ENCODE measurements at places on chromosomes 6 and 20.

DNA sequence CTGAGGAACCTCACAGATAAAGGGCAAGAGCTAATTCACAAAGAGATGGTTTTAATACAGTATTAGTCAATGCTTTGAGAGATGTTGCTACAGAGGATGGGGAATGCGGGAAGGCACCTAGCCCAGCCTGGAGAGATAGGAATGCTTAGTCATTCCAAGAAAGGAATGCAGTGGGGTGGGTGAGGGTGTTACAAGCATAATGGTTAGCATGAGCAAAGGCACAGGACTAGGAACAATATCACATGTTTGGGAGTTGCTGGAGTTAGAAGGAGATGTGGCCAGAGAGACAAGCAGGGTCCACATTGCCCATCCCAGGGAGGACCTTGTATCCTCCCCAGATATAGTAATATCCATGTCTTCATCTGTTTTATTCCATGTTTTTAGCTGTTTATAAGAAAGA lies 107.0 kb upstream of the OGFRL1 start:
- no peak for DNase-seq

DNA sequence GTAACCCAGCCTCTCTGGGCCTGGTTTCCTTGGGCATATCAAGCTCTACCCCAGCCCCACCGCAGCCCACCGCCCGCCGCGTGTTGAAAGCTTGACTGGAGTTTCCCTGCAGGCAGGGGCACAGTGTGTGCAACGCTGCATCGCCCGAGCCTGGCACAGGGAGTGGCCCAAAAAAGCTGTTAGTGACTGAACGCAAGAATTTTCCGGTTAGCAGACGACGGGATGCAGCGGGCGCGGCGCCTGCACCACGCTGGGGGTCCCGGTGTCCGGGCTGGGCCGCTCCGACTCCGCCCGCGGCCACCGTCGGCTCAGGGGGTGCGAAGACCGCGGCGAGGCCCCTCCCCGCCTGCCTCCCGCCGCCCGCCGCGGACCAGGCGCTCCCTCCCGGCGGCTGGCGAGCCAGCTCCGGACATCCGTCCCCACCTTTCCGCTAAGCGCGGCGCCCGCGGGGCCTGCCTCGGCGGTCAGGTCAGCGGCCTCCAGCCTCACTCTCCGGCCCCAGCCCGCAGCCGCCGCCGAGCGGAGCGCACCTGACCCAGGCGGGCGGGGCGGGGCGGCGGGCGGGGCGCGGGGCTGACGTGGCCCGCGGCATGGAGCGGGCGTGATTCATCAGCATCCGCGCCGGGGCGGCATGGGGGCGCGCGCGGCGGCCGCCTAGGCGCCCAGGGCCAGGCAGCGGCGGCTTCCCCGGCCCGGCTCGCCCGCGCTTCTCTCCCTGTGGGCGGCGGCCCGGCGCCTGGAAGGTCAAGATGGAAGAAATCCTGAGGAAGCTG lies at the start of gene ARFGEF3:
Gene ARFGEF3 (plus strand): TSS at position 602 of the 773 bp plus-strand sequence. CDS start 148 bp downstream, at position 750.
- DNase-seq, result peak; percentile 51

DNA sequence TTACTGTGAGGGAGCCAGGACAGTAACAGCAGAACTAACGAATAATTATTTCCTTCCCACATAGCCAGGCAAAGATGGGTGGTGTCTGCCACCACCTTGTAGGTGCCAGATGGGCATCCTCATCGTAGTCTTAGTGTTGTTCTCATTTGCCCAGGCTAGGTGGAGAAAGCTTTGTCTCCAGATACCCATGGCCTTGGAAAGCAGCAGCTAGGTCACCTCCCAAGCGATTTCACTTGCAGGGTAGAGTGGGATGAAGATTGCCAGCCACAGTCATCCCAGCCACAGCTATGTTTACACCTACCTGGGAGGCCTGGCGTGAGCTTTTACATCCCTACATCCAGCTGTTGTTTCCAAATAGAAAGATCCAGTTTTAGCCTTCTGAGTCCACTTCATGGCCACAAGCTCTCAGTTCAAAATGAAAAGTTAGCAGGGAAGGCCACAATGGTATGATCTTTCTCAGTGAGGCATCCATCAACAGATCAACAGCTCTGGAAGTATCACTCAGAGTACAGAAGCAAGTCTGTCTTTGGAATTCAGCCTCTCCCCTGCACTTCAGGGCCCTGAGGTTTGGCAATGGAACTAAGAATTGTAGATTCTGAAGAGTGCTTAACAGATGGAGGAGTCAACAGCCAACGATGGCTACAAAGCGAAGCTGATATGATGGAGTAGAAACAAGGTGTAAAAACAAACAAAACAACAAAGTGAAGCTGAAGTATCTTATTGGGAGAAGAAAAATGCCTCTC lies 11.0 kb upstream of the SNRPC start:
- no peak for DNase-seq

DNA sequence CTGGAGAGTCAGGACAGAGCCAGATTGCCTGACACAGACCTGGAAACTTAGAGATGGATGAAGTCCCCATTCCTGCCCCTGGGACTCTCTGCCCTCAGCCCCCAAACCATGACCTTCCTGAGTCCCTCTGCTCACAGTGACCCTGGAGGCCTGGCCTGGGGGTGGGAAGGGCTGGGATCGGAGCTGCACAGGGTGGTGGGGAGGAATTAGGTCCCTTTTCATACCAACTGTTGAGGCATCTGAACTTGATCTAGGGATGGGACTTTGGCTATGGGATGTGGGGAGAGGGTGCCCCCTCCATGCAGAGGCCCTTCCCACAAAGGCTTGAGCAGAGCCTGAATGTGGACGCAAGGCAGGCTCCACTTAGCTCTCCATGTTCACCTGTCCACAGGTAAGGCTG lies 144.1 kb downstream of the MRPL14 start:
- DNase-seq, result no peak

DNA sequence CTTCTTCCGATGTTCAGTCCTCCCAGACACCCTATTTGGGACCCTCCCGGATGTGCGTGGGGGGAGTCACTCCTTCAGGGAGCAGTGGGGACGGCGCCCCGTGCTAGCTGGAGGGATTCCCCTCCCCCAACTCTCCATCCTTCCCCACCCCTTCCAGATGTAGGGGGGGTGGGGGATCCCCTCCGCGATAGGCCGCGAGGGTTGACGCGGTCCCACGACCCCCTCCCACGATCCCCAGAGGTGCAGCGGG lies 548 bp downstream of the GNL1 start:
- no peak for DNase-seq

DNA sequence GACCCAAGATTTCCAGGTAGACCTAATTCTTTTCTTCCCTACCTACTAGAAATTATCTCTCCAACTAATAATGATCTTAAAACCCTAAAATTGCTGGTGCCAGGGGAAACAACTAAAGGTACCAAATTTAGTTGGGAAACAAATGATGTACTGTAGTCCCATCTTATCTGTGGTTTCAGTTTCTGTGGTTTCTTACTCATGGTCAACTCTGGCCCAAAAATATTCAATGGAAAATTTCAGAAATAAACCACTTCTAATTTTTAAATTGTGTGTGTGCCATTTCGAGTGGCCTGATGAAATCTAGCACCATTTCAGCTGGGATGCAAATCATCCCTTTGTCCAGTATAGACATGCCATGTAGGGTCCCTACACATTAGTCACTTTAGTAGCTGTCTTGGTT lies 475.2 kb upstream of the EPHA7 start:
- DNase-seq, result no peak

- no peak for DNase-seq
Measured at GRCh38 chr20:25470045-25470444, 62.6 kb downstream of the GINS1 start.

- no peak for DNase-seq
Measured at GRCh38 chr20:45070932-45071632, 29.8 kb downstream of the KCNS1 start.

DNA sequence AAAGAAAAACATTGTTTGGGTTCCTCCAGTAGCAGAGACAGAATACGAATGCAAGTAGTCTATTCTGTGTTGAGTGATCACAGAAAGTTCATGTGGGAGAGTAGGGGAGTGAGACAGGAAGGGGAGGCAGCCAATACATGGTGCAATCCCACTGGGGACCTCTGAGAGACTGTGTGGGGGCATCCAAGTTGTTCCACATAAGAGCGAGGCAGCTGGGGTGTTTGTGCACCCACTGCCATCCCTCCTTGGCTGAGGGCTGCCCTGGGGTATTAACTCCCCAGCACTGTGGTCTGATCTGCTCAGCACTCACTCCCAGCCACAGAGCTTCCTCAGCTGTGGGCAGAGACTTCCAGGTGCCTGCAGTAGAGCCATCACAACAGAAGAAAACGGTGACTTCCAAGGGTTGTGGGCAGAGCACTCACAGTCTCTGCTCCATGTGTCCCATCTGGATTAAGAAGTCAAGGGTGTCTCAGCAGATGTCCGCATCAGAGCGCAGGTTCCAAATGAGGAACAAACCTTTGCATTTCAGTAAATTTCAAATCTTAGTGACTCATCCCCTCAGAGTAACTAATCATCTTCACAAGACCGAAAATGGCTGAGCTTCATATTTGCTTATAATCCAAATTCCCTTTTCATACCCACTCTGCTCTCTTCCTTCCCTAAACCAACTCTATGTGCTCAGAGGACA lies 101.9 kb upstream of the NAA20 start:
- DNase-seq, result no peak

DNA sequence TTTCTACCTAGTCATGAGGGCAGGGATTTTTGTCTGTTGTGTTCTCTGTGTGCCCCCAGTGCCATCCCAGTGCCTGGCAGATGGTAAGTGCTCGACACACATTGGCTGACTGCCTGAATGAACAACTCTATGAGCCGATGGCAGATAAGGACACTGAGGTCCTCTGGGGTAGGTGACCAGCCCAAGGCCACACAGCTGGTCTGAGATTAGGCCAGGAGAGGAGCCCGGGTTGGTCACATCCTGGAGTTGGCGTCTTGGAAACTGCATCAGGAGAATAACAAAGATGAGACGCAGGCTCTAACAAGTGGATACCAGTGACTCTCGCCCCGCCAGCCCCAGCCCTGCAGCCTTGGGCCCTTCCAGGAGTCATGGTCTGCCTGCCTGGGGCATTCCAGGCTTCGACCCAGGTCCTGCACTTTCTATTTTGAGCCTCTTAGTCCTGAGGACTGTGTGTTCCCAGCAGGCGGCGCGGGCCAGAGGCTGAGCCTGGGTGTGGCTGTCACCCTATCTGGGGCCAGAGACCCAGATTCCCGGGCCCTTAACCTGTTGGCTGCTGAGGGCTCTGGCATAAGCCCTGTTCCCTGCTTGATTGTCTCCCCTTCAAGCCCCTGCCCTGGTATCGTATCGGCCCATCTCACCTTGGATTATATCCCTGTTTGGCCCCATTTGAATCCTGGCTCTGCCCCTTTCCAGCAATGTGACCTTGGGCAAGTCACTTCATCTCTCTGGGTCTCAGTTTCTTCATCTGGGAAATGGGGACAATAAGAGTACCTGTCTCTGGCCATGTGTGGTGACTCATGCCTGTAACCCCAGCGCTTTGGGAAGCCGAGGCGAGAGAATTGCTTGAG lies 88.3 kb downstream of the CEBPB start:
- no peak for DNase-seq

GRCh38 chr6:106529438-106529837 lies 99.9 kb downstream of the RTN4IP1 start:
- DNase-seq, result no peak

GRCh38 chr6:6131492-6132109 lies 124.9 kb upstream of the NRN1 start:
- DNase-seq, result no peak

DNA sequence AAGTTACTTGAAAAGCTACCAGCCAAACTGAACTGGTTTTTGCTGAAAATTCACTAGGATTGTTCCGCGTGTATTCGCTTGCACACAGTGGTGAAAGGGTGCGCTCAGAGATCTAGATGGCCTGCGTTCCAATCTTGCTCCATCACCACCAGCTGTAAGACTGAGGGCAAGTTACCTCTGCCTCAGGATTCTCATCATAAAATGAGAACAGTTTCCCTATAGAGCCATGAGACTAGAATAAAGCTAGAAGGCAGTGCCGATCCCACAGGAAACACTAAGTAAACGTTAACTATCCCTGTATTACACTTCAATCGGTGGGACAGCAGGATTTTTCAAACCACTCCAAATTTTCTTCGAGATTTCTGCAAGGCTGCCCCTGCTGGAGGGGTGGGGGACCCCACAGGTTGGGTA lies 838 bp downstream of the AHCY start:
- no peak for DNase-seq

GRCh38 chr6:144343701-144344428 lies 58.7 kb downstream of the UTRN start:
- DNase-seq, result no peak

GRCh38 chr6:40996591-40997233 lies 42.3 kb downstream of the UNC5CL start:
- DNase-seq, result no peak

DNA sequence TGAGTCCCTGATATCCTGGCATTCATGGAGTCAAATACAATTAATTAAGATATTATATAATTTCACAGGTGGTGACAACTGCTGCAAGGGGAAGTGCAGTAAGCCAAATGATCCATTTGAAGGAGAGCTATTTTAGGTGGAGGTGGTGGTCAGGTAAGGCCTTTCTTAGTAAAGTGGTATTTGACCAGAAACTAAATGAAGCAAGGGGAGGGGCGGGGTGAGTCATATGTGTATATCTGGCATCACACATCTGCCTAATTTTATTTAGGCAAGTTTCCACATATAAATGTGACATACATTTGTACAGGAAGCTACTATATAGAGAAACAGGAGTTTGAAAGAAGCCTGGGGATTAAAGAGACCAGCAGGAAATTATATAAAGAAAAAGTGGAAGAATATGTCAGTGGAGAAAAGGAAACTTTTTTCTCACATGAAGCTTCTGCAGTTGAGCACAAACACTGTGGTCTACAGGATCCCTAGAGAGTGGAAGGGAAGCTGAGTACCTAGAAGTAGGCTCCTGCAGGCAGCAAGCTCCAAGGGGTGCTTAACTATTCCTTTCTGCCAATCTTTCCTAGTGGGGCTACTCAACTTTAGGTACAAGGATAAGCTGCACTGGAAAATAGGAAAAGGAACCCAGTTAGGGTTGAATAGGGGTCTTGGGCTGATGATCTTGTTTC lies 99.6 kb downstream of the OGFRL1 start:
- no peak for DNase-seq

DNA sequence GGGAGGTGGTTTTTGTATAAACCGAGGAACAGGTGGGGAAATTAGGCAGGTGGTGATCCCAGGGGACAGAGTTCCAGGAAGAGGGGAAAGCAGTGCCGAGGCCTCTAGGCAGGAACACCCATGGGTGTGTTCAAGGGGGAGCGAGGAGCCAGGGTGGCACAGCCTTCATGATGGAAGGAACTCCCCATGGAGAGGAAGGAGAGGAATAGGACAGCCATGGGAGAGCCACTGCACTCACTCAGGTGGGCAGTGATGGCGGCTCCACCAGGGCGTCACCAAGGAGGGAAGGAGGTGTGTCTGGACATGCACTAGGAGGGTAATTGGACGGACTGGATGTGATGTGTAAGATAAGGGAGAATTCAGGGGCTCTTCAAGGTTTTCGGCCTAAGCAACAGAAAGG lies 98.2 kb downstream of the THBS2 start:
- DNase-seq, result no peak

GRCh38 chr6:10219510-10219909 lies 195.4 kb downstream of the TFAP2A start:
- DNase-seq, result no peak

- no peak for DNase-seq
Measured at GRCh38 chr6:47532981-47533585, 55.5 kb downstream of the CD2AP start.
